Activated T-helper 1 cell treated with anti-CD3 and anti-CD28 coated beads, Interleukin-12 subunit alpha, Interleukin-12 subunit beta, Interleukin-2, Interleukin-4 antibody, amounts not matched to agents 30 ng/mL and 10 ng/mL and 1 ng/mL, durations not matched to agents 14 hours and 24 hours and 36 hours (primary cell): ENCODE measurements at places on chromosomes 7 and 10. TPM values are rescaled to one million over a fixed set of nuclear protein-coding genes. Genes with fewer than 3 reads are reported as not detected.

The GNG11 gene
- not detected in 2 replicates for total RNA-seq

The PON3 gene
- not detected in 2 replicates for total RNA-seq

The SLC29A4 gene
- 0.29 and 0.54 TPM in 2 replicates for total RNA-seq

The CCL24 gene
- total RNA-seq: not detected in 2 replicates

The ZMIZ1 gene
- total RNA-seq: 67.6 and 67.8 TPM in 2 replicates

The GIGYF1 gene
- total RNA-seq: 49.1 and 53.8 TPM in 2 replicates

The KLF14 gene
- not detected in 2 replicates for total RNA-seq

The AHCYL2 gene
- 14.1 and 15.5 TPM in 2 replicates for total RNA-seq

The CPA2 gene
- not detected in 2 replicates for total RNA-seq

The ADAMTS14 gene
- total RNA-seq: 0.21 and 0.37 TPM in 2 replicates

The FAM25A gene
- total RNA-seq: not detected in 2 replicates

The MYO3A gene
- not detected in 2 replicates for total RNA-seq

The PCDH15 gene
- total RNA-seq: not detected in 2 replicates

The MOGAT3 gene
- total RNA-seq: not detected in 2 replicates

The TBATA gene
- total RNA-seq: not detected in 2 replicates

The CNPY4 gene
- 19.6 and 21.7 TPM in 2 replicates for total RNA-seq

The H2BK1 gene
- not detected in 2 replicates for total RNA-seq

The GPRIN2 gene
- not detected in 2 replicates for total RNA-seq

The ANKRD30A gene
- total RNA-seq: not detected in 2 replicates

The TMEM213 gene
- total RNA-seq: 0.08 TPM in 1 of 2 replicates, not detected in the other

The YKT6 gene
- 91.8 and 92.1 TPM in 2 replicates for total RNA-seq

The CPA4 gene
- total RNA-seq: not detected in 2 replicates

The LRIT1 gene
- not detected in 2 replicates for total RNA-seq

The SFRP5 gene
- not detected in 2 replicates for total RNA-seq

The CALCR gene
- not detected in 2 replicates for total RNA-seq
